ENCODE measurements at places on chromosomes 5 and 9. TPM values are rescaled to one million over a fixed set of nuclear protein-coding genes. Genes with fewer than 3 reads are reported as not detected.

The TSSK1B gene
- not detected for polyA plus RNA-seq

The NPR2 gene
- 9.6 TPM for polyA plus RNA-seq

The NUTM2F gene
- polyA plus RNA-seq, result 1.5 TPM

The SOX30 gene
- not detected for polyA plus RNA-seq

The HINT2 gene
- polyA plus RNA-seq, result 31.0 TPM

The RANBP6 gene
- 47.6 TPM for polyA plus RNA-seq

The ADAMTS13 gene
- polyA plus RNA-seq, result 13.5 TPM

The CBY3 gene
- polyA plus RNA-seq, result not detected

The C5orf58 gene
- polyA plus RNA-seq, result not detected

The LURAP1L gene
- polyA plus RNA-seq, result 0.59 TPM

The WWC1 gene
- polyA plus RNA-seq, result 0.97 TPM

The MYMK gene
- not detected for polyA plus RNA-seq

The MYO10 gene
- 3.1 TPM for polyA plus RNA-seq

The RARS1 gene
- polyA plus RNA-seq, result 140 TPM

The OR1Q1 gene
- polyA plus RNA-seq, result not detected

The BICD2 gene
- polyA plus RNA-seq, result 22.4 TPM

The GRIA1 gene
- polyA plus RNA-seq, result 59.6 TPM

The CTSV gene
- 0.32 TPM for polyA plus RNA-seq

The PCDHGA7 gene
- not detected for polyA plus RNA-seq

The FYB1 gene
- not detected for polyA plus RNA-seq

The CDH9 gene
- polyA plus RNA-seq, result 1.7 TPM

The IFNK gene
- not detected for polyA plus RNA-seq

The TLE1 gene
- polyA plus RNA-seq, result 93.0 TPM

The SKP2 gene
- polyA plus RNA-seq, result 26.7 TPM

The ADAMTS2 gene
- polyA plus RNA-seq, result 0.61 TPM

The NDOR1 gene
- 18.2 TPM for polyA plus RNA-seq

The SPATA31E1 gene
- not detected for polyA plus RNA-seq

The PCDHA9 gene
- polyA plus RNA-seq, result 0.56 TPM

The PCDHGA9 gene
- not detected for polyA plus RNA-seq

The GPR107 gene
- polyA plus RNA-seq, result 28.6 TPM

The PPP2R2B gene
- polyA plus RNA-seq, result 250 TPM

The NHP2 gene
- polyA plus RNA-seq, result 332 TPM

The FBP2 gene
- polyA plus RNA-seq, result not detected

The GRM6 gene
- polyA plus RNA-seq, result not detected

The LCN9 gene
- 2.5 TPM for polyA plus RNA-seq

The LCN10 gene
- polyA plus RNA-seq, result not detected

The TIGD6 gene
- polyA plus RNA-seq, result 6.5 TPM

The GHR gene
- 0.31 TPM for polyA plus RNA-seq

The TYRP1 gene
- polyA plus RNA-seq, result not detected

The PCDHA1 gene
- not detected for polyA plus RNA-seq

The SLC35D2 gene
- polyA plus RNA-seq, result 0.07 TPM

The PCDHGC5 gene
- 0.51 TPM for polyA plus RNA-seq

The CCDC192 gene
- polyA plus RNA-seq, result not detected
